ENCODE measurements at places on chromosomes 5 and 9. TPM values are rescaled to one million over a fixed set of nuclear protein-coding genes. Genes with fewer than 3 reads are reported as not detected.

DNA sequence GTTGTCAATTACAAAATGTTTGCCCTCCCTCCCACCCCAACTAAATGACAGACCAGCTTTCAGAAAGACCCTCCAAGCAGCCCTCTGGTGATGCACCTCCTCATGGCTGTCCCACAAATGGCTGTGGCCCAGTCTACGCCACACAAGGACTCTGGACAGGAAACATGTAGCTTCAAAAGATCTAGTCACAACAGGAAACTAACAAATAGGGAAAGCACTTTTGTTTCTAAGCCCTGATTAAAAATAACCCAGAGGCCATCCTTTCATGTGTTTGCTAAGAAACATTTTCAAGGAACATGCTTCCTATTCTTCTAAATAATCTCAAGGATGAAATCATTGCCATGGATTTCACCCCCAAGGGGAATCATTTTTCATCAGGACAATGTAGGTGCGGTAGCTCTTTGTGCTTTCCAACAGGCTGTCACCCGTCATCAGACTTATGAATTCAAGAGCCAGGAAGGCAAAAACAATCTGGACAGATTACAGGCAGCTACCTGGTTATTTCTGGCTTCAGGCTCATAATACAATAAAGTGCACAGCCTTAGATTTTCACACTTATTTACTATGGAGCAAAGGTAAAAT, 20.1 kb downstream of the PCSK1 start:
- no peak for DNase-seq

DNA sequence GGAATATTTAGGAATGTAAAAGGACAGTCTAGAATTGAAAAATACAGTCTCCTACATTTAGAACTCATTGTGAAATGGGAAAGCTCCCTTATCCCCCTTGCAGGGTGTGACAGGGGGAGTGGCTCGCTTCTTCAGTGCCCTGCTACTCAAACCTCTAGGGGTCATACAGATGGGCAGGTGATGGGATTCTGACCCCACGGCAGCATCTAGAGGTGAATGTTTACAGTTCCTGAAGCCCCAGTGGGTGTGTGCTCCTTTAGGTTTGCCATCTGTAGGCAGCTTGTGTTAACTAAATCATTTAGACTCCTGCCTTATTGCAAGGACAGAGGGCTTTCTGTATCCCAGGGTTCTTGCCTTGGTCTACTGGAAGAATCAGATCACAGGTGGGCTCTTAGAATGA, 271.0 kb upstream of the MPDZ start:
- DNase-seq = no peak

GRCh38 chr9:134825025-134825424, 55.6 kb upstream of the FCN2 start:
- DNase-seq = no peak

DNA sequence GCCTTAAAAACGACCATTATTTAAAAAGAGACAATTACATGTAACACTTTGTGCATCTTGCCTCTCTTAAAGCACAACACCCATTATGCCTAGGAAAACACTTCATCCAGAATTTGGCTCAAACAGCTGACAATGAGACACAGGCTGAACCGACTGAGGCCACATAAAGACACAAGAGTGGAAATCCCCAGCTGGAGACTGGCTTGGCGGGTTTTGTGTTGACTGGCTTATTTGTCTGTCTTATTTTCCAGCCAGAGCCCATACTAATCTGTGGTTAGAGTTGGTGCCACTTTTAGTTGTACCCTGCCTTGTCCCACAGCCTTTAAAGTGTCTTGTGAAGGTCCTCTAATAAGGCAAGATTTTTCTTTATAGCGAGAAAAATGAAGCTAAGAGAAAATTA, 21.2 kb downstream of the TRIM14 start:
- DNase-seq = no peak

- no peak for DNase-seq
Measured at GRCh38 chr9:12680341-12680740, 12.8 kb upstream of the TYRP1 start.

GRCh38 chr5:136769900-136770684, 404.7 kb upstream of the TRPC7 start:
- no peak for DNase-seq

DNA sequence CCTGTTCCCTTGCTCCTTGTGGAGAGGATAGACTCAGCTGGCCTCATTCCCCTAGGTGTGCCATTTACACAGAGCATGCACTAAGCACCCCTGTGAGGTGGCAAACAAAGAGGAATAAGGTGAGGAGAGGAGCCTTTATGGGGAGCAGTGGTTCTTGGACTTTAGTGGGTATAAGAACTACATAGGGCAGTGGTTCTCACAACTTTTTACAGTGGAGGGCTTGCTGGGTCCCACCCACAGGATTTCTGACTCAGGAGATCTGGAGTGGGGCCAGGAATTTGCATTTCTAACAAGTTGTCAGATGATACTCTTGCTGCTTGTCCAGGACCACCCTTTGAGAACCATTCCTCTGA, 42.0 kb downstream of the CSF1R start:
- no peak for DNase-seq

DNA sequence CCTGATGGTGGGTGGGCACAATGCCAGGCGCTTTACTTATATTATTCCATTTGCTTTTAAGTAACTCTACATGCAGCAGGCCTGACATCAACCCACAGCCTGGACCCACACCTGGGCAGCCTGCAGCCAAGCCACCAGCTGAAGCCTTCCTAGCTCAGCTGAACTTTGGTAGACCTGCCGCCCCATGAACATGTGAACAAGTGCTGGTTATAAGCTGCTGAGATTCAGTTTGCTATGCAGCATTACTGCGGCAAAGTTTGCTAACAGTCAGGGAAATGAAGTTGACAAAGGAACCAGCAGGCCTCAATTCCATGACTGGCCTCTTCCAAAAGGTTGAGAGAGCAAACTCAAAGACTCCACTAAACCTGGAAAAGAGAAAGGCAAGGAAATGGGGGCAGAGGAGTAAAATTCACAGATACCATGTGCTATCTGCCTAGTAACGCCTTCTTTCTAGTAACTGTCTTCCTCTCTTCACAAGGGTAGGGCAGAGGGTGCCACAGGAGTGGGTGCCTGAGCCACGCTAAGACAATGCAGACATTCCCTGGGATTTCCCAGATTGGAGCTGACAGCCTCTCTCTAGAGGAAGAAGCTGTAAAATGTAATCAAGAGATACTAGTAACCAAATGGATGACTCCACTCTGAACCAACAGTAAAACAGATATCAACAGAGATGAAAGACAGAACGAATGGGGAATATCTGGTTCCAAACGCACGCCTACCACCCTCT, 2.9 kb downstream of the BOD1 start:
- DNase-seq = no peak

- DNase-seq = no peak
Measured at GRCh38 chr5:15664961-15665360, 165.0 kb downstream of the FBXL7 start.

LHX6 gene
- total RNA-seq = 6.5 TPM

PCDHGA12 gene
- total RNA-seq = 16.2 TPM

KDM4C gene
- total RNA-seq = 26.1 TPM

DNA sequence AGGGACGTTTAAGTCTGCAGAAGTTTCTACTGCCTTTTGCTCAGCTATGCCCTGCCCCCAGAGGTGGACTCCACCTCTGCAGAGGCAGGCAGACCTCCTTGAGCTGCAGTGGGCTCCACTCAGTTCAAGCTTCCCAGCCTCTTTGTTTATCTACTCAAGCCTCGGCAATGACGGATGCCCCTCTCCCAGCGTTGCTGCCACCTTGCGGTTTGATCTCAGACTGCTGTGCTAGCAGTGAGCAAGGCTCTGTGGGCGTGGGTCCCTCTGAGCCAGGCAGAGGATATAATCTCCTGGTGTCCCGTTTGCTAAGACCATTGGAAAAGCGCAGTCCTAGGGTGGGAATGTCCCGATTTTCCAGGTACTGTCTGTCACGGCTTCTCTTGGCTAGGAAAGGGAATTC, 2188.5 kb upstream of the WWC1 start:
- no peak for DNase-seq

- DNase-seq = no peak
Measured at GRCh38 chr5:140239939-140240700, 62.8 kb downstream of the PFDN1 start.

DNA sequence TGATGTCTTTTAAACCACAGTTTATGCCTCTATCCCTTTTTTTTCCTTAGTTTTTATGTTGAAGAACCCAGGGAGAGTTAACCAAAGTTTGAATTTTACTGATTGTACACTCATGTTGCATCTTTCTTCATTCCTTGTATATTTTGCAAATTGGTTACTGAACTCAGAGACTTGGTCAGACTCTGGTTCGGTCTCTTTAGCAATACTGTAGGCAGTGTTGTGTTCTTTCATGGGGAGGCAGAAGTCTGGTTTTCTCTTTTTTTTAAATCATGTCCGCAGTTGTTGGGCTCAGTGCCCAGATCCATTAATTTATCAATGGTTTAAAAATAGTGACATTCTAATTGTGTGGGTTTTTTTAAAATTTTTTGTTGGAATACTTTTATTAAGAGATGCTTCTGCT, 23.4 kb downstream of the UBE2R2 start:
- DNase-seq = no peak

CIZ1 gene
- 68.0 TPM for total RNA-seq

SLC6A3 gene
- total RNA-seq = 0.14 TPM

DNA sequence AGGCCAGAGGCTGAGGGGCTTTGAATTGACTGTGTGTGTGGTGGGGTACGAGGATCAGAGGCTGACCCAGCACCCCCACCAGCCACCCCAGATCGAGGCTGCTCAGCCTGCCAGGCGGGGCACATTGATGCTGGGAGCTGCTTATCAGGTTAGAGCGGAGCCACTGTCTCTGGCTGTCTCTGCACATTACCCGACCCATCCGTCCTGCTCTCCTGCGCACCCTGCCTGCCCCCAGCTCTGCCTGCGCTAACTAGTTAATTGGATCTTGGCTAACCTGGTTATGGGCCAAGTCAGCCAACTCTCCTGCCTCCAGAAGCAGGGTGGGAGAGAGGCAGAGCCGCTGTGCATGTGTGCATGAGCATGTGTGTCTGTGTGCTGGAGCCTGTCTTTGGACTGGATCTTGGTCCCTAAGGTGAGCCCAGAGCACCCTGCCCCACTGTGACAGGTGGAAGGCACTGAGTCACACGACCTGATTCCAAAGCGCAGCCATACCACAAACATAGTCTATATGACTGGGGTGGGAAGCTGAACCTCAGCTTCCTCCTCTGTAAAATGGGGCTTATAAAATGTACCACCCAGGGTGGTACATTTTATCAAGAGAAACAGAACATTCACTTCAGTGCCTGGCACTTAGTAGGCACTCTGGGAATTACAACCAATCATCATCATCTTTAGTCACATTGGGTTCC, 39.7 kb downstream of the PCDH1 start:
- no peak for DNase-seq

- no peak for DNase-seq
Measured at GRCh38 chr5:170860415-170860814, 1.4 kb upstream of the RANBP17 start.

DNA sequence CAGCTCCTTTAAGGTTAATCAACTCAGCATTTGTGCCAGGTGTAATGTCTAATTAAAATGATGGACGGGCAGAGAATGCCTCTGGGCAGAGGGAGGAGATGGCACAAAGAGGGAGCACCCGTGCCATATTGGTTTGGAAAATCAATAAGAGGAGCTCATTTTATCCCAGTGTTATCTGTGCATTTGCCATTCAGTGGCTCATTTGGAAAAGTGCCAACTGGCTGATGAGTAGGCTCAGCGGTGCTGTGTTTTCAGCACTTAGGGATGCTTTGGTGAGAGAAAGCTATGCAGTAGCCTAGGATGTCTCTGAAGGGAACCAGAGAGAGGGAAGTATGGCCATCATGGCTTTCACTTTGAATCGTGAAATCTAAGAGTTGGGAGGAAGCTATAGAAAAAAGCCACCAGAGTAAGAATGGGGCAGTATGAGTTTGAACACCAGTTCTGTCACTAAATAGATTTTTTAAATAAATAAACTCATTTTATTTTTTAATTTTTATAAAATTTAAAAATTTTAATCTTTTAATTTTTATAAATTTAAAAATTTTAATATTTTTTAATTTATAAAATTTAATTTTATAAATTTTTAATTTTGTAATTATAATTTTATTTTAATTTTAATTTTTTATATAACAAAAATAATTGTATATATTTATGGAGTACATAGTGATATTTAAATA, 472.8 kb downstream of the BRINP1 start:
- no peak for DNase-seq

MYOT gene
- total RNA-seq = 16.4 TPM

RNF180 gene
- 51.1 TPM for total RNA-seq

- DNase-seq = no peak
Measured at GRCh38 chr5:135492319-135492626, 40.1 kb upstream of the TIFAB start.

DNA sequence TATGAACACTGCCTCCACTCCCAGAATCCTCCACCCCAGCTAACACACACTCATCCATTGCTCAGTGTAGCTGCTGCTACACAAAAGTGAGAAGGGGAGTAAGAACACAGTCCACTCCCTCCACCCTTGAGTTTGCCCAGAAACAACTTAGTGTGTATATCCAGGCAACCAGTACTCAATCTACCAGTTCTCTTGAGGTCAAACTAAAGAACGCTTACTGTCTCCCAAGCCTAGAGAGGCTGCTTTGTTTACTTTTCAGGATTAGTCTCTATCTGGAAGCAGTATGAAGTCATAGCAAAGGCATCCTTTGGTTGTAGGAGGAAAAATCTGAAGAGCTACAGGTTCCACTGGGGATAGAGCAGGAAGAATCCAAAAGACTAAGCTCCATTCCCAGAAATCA, 296.3 kb downstream of the KCNN2 start:
- no peak for DNase-seq

GRCh38 chr9:135520916-135521607, at the start of gene LCN1:
TSS of gene LCN1 (plus strand) at chr9:135521440. CDS start at chr9:135521498, 58 bp downstream.
- no peak for DNase-seq

- no peak for DNase-seq
Measured at GRCh38 chr5:164422400-164422799, 917.0 kb downstream of the MAT2B start.

GRCh38 chr5:6041977-6042550, 336.3 kb downstream of the MED10 start:
- no peak for DNase-seq

- DNase-seq = no peak
Measured at GRCh38 chr5:40276426-40277102, 403.2 kb upstream of the PTGER4 start.

DNA sequence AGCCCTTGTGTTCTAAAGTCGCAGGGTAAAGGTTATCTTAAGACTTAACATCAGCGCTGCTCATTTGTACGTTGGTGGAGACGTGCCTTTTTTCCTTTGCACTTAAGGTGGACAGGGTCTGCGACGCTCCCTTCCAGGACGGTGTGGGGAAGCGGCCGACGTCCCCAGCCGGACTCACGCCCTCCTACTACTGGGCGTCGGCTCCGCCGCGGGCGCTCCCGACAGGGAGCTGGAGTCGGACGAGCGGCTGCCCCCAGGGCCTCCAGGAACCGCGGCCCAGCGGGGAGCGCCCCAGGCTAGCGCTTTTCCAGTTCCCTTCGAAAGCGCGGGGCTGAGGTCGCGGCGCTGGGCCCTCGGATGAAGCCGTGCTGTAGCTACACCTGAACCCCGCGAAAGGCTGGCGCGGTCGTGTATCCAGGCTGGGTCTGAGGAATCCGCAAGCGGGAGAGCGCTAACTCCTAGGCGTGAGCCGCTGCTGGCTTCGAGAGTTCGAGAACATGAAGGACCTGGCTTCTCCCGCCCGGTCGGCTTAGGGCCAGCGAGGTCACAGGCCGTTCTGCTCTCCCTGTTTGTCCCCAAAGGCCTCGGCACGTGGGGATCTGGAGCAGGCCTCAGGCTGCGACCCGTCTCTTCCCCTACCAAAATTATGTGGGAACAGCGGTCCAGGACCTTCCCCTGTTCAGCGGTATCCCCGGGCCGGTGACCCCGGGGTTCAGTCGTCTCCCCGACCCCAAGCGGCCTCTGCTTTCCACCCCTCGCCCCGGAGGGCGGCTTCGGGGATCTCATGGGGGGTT, 3.8 kb upstream of the DMRT3 start:
- DNase-seq = no peak

LRRC14B gene
- total RNA-seq = not detected

Data from thoracic aorta (tissue), 2 donors.